Vein endothelial cell (primary cell): ENCODE measurements at places on chromosomes 7 and 10. TPM values are rescaled to one million over a fixed set of nuclear protein-coding genes. Genes with fewer than 3 reads are reported as not detected.

Gene DRGX
- total RNA-seq, result not detected in 2 replicates

Gene EVX1
- not detected in 2 replicates for total RNA-seq

Gene ELMO1
- 60.1 and 68.5 TPM in 2 replicates for total RNA-seq

Gene FZD1
- 7.2 and 7.8 TPM in 2 replicates for total RNA-seq

Gene NEUROG3
- total RNA-seq, result not detected in 2 replicates

Gene OR2A5
- total RNA-seq, result not detected in 2 replicates

Gene FFAR4
- total RNA-seq, result not detected in 2 replicates

Gene CYP2C19
- not detected in 2 replicates for total RNA-seq

Gene FAM204A
- 59.1 and 96.4 TPM in 2 replicates for total RNA-seq
